ENCODE measurements at places on chromosomes 5 and 9.

DNA sequence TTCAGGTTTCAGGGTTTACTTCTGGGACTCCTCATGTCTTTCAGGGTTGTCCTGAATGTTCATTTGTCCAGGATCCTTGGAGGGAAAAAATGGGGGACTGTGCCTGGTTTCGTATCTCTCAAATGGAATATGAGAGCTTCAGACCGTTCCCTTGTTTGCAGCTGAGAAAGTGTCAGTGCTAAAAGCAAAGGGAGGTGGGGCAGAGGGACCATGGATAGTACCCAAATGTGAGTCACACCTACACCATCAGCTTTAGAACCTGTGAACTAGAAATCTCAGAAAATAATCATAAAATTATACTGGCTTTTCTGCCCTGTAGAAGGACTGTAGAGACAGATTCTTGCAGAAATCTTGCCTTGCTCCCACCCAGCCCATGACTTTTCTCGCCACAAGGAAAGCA lies 84.3 kb upstream of the TAF11L2 start:
- no peak for DNase-seq

DNA sequence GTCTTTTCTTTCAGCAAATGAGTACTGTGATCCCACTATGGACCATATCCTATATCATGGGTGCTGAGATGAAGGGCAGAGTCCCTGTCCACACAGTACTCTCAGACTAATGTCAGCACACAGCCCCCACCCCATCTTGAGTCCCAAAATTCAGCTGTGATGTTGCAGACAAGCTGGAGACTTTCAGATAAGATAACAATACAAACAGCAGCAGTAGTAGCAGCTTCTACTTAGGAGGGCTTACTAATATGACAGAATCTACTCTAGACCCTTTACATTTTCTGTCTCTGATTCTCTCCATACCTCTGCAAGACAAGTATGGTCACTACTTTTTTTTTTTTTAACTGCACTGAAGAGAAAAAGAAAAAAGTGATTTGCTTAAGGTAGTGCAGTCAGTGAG lies 129.1 kb upstream of the TRIM32 start:
- no peak for DNase-seq

DNA sequence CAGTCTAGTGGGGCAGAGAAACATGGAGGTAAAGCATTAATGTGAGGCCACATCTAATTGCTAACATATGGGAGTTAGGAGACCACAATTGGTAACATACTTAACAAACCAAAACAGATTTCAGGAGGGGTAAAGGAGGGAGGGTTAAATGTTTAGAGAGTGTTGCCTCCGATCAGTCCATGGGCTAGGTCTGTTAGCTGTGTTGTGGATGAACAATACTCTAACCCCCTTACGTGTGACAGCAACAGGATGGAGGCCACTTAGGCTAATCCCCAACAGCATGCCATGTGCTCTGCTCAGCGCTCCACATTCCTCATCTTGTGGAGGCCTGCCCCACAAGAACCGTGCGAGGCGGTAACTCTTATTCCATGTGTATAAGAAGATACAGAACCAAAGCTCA lies 167.0 kb downstream of the CRB2 start:
- no peak for DNase-seq

DNA sequence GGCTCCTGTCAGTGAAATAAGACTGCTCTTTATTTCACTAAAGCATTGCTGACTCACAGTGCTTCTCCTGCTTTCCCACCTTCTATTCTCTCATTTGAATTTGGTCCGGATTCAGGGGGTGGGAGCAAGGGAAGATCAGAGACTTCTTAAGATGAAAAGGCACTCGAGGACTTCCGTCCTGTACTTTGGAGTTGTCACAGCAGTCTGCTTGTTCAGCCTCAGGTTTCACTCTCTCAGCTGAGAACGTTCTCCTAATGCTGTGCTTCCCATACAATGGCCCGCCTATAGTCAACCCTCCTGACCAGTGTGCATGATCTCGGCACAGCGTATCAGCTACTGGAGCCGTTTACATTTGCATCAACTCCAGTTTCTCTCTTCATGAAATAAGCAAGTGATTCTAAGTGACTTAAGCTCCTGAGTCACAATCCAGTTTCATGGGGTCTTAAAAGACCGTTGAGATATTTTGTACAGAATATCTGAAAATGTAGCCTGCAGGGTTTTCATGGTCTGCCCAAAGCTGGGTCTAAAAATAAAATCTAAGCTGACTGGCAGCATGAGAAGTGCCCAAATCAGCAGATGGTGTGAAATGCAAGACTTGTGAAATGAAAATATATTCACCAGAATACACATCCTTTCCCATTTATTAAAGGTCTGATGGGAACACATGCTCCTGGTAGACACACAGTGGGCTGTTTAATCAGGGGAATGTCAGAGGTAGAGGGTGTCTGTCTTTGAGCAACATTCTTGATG lies 145.0 kb downstream of the ADCY2 start:
- no peak for DNase-seq

GRCh38 chr5:100575815-100576214 lies 40.6 kb downstream of the FAM174A start:
- DNase-seq: no peak

DNA sequence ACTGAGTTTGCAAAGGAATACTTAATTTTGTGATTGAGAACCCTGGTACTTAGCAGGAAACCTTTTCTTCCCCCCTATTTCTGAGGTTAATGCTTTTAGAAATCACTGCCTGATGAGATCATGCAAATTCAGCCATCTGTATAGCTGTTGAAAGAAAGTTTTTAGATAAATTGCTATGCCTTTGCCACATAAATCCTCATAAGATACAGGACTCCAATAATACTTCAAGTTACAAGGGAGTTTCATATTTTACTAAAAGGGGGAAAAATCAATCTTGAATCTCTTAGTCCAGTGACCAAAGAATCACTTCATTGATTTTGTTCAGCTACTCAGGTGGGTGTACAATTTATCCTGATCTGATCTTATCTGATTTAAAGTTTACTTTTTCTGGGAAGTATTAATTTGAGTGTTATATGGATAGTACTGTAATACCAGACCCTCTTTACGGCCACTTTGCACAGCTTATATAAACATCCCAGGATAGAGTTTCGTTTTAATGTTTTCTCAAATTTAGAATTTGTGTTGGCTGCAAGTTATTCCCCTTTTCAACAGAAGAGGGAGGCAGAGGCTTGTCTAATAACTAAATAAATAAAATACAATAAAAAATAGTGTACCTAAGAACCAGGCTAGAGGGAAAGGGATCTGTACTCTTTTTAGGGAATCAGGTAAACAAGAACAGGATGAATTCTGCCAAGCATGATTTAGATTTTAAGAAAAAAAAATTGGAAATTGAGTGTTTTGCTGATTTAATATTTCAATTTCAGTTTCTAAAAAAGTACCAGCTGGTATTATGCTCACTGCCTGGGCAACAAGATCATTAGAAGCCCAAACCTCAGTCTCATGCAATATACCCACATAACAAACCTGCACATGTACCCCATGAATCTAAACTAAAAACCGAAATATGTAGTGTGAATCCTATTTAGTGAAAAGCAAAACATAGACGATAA lies 69.1 kb downstream of the PSAT1 start:
- DNase-seq: peak; percentile 3

GRCh38 chr9:36976371-36977030 lies 57.6 kb downstream of the PAX5 start:
- DNase-seq: no peak

GRCh38 chr9:91813176-91813795 lies 136.7 kb downstream of the ROR2 start:
- DNase-seq: no peak

DNA sequence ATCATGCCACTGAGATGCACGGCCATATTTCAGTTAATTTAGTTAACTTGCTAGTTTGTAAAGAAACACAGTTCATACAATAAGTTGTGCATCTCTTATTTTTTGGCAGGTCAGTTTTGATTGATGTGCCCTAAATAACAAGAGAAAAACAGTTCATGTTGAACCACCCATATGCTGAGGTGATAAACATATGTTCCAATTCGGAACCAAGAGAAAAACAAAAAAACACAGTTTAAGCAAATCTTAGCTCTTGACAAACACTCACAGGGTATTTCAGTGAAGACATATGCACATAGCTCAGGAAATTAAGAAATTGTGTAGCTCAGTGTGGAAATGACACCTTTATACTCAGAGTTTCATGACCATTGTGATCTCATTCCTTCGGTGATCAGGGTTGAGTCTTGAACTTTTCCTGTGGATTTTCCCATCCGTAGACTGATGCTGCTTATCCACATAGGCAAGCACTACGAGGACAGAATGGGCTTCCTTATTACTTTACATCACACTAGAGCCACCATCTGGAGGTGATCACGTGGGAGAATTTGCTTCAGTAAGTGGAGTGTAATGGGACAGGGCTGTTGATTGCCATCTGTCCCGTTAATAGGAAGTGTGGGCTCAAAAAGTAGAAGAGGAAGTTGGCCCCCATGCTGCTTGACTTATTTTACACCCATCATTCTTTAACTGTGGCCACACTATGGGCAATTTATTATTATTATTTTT lies 773.0 kb downstream of the MTRR start:
- DNase-seq: no peak

DNA sequence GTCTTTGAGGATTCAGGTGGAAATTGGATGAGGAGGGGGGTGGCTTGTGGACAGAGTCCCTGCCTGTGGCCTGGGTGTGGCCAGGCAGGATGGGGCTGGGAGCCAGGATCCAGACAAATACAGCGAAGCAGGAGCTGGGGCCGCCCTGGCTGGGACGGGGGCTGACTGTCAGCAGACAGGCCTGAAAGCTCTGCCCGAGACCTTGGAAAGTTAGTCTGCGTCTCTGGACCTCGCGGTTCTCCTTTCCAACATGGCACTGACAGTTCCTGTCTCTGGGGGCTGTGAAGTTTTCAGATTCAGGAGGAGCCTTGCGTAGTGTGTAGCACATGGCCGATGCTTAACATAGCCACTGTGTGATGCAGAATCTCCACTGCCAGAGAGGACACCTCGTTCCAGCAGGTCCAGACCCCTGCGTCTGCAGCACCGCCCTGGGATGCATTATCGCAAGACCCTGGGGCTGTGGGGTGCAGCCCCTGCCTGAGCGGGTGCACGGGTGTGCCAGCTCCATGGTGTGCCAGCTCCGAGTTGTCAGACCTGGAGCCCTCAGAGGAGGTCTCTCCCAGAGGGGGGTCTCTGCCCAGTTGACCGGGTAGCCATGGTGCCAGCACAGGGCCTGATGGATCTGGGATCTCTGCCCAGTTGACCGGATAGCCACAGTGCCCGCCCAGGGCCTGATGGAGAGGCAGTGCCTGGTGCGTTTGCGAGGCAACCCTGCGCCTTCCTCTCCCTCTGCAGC lies 89.3 kb downstream of the COL5A1 start:
- DNase-seq: no peak

GRCh38 chr9:93149361-93149760 lies 15.3 kb upstream of the NINJ1 start:
- DNase-seq: no peak

DNA sequence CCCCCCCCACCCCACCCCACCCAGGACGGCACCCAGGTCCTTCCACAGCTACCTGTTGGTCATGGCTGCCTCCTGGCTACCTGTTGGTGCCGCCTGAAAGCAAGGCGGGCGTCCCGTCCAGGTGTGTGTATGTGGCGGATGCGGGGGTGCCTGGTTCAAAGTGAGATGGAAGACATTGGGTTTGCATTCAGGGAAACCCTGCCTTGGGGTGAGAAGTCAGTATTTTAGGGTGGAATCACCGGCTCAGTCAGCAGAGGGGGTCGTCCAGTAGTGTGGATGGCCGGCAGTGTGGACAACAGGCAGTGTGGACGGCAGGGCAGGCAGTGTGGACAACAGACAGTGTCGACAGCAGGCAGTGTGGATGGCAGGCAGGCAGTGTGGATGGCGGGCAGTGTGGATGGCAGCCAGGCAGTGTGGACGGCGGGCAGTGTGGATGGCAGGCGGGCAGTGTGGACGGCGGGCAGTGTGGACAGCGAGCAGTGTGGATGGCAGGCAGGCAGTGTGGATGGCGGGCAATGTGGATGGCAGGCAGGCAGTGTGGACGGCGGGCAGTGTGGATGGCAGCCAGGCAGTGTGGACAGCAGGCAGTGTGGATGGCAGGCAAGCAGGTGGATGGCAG lies 28.0 kb downstream of the NKD2 start:
- DNase-seq: no peak

DNA sequence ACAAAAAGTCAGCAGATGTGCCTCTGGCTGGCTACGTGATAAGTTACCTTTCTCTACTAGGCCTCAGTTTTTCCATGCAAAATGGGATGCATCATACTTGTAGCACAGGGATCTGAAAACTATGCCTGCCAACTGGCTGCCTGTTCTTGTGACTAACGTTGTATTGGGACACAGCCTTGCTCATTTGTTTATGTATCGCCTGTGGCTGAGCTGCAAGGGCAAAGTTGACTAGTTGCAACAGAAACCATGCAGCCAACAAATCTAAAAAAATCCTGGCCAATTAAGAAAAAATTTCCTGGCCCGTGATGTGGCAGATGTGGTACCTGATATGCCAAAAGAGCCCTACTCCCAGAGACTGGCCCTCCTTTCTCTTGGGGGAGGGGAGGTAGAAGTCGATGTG lies 131.3 kb downstream of the SEC61B start:
- no peak for DNase-seq

GRCh38 chr9:128099231-128099931 lies 28.1 kb downstream of the PTGES2 start:
- DNase-seq: no peak

DNA sequence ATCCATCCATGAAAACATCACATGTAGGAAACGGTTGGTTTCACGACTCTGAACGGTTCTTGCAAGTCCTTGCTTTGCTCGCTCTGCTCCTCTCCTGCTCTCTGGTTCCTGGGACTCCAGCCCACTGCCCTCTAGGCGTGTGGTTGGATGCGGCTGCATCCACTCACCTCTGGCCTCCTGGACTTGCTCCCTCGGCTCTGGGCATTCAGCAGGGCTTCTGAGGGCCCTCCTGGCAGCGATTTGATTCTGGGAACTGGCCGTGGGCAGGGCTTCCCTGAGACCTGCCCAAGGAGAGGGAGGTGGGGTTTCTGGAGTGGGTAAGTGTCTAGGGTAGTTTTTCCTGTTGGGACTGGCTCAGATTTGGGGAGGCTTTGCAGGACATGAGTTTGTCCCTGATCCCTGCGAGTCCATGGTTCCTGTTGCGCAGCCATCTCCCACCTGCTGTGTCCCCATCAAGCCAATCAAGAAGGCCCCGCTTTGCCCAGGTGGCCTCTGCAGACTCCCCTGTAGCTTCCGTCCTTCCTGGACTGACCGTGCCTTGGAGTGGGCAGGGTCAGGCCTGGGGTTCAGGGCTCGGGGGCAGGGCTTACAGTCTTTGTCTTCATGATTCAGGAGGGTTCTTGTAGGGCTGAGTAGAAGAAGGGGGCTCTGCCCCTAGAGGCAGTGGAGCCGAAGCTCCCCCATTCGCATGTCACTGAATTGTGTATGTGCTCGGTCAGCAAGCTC lies 192.3 kb downstream of the CACNA1B start:
- DNase-seq: no peak
